ENCODE measurements at places on chromosomes 6 and 20.

GRCh38 chr6:139030228-139030963 lies 1.9 kb downstream of the ABRACL start:
- no peak for DNase-seq

- no peak for DNase-seq
Measured at GRCh38 chr20:48694381-48694865, 133.4 kb downstream of the PREX1 start.

DNA sequence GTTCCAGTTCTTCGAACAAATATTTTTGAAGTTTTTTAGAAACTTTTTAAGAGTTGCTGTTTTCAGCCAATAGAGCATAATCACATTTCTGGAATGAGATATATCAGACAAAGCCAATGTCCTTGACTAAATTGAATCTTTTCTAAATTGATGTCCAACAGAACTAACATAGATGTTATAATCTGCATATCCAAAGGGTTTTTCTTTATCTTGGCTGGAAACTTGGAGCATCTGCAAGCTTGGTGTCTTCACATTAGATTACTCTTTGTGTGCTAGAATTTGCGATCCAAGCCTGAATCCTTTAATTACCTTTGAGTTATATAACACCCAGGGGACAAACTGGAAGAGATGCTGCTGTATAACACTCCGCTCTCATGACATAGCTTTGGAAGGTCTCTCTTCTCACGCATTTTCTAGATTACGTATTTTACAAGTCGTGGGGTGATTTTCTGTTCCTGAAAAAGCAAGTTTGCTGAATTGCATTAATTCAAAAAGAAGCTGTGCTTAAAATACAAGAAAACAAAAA lies 64.4 kb upstream of the FUCA2 start:
- DNase-seq, result no peak

DNA sequence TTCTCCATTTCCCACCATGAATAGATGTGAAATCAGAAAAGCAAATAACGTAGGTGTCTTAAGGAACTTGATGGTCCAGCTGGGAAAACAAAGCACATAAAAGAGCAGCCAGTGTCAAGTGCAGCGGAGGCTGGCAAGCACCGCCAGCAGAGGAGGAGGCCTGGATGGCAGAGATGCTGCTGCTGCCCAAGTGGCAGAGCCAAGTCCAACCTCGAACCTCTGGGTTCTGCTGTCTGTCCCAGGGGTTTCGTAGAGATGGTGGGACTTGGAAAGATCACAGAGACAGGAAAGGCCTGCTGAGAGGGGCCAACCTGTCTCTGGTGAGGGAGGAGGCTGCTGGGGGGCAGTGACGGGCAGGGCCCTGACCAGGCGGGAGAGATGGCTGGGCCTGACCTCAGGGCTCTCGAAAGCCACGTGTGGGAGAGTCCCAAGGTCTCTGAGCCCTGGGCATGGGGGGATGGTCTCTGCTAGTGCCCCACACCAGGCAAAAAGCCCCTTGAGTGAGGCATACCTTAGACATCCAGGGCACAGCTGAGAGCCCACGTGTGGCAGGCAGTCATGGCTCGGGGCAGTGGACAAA lies 77.3 kb downstream of the TCP11 start:
- DNase-seq, result no peak

DNA sequence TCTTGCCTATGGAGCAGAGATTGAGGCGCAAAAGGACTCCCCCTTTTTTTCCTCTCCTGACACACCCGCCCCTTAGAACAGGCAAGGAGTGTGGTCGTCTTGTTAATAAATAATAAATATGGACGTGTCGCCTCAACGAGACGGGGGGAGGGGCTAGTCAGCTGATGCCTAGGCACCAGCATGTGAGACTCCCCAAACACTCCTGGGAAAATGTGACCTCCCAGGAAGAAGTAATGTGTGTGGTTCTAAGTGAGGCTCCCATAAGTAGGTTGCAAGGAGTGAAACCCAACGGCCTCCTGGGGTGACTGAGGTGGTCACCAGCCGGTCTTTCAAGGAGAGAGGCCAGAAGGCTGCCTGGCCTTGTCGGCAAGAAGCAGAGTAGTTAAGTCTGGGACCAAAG lies 1.1 kb upstream of the FAXC start:
- no peak for DNase-seq

- DNase-seq, result no peak
Measured at GRCh38 chr20:57958050-57958420, 248.2 kb upstream of the PMEPA1 start.

- no peak for DNase-seq
Measured at GRCh38 chr6:30998785-30999184, 11.5 kb upstream of the MUC22 start.

DNA sequence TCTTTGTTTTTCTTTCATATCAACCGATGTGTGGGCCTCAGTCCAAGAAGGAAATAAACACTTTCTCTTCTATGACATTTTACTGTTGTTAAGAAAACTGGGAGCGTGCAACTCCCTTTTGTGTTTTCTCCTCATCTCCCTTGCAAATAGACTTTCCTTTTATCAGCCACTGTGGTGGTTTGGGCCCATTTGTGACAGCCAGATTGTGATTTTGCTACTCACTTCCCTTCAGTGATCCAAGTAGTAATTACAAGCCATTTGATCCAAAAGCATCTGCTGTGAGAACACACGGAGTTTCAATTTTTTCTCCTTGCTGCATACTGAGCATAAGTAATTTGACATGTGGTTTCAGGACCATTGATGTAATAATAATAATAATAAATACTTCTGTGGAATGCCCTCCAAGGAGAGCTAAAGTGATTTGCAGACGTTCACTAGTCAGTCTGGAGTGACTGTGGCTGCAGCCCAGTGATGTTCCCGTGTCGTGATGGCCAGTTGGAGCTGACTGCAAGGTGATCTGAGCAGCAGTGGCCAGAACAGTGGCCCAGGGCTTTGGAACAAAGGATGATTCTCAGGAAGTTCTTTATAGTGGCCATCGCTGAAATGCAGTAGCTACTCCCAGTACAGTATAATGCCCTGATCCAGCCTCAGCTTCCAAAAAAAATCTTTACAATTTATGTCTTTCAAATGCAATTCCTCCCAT lies 91.9 kb upstream of the CLDN20 start:
- DNase-seq, result peak; percentile 65

- DNase-seq, result no peak
Measured at GRCh38 chr6:134199848-134200606, 117.9 kb downstream of the SGK1 start.

DNA sequence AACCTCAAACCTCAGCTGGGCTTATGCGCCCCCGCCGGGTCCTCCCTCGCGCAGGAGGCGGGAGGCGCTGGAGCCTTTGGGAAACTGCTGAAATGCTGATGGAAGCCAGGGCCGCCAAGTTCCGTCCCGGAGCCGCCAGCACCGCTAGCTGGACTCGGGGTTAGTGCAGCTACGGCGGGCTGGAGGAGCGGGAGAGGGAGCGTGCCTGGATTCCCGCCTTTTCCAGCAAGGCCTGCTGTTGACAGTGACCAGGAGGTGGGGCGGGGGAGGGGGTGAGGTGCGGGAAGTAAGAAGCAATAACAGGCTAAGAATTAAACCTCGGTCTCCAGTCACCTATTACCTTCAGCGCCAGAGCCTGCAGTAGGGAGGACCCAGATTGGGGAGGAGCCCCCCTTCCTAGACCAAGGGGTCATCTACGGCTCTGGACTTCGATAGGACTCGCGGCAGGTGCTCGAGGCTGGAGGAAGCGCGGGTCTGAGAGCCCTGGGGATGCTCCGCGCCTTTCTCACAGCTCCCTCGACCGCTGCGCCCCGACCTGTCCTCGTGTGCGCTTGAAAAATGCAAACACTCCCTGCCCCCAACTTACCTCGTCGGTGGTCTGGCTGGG lies 20.5 kb downstream of the COL9A1 start:
- DNase-seq, result peak; percentile 78

DNA sequence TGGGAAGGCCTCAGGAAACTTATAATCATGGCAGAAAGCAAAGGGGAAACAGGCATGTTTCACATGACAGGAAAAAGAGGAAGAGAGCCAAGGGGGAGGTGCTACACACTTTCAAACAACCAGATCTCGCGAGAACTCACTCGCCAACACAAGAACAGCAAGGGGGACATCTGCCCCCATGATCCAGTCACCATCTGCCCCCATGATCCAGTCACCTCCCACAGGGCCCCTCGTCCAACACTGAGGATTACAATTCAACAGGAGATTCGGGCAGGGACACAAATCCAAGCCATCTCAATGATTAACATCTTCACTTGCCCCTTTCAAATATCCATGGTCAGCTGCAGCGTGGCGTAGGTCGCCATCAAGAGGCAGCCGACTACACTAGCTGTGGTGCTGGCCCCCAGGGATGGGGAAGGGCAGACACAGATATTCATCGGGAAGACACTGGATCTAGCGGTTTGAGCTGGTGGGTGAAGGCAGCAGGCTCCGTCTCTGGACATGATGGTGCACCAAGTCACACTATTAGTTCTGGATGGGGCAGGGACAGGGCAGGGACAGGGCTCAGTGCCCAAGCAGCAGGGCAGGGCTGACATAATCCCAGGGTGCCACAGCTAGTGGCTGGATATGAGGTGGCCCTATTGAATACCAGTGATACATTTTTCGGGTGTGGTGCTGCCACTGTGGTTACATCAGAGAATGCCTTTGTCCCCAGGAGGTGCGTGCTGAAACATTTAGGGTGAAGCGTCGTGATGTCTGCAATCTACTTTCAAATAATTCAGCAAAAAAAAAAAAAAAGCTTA lies 31.6 kb downstream of the TUBB2B start:
- no peak for DNase-seq

- no peak for DNase-seq
Measured at GRCh38 chr6:148021165-148021564, 321.5 kb upstream of the SASH1 start.

DNA sequence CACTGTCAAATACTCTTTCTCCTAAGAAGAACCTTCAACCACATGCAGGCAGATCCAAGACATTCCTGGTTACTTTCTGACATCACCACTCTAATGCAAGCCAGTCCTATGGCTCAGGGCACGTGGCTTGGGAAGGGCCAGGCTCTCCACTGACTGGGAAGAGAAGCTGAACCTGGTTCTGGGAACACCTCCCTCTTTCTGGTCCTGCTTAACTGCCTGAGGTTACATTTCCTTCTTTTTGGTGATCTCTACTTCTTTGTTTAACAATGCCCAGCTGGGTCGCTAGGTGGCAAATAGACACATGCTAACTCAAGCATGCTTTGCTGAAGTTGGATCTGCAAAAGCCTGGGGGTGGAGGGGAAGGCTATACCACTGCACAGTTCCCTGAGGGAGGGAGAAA lies 249.8 kb downstream of the GMDS start:
- DNase-seq, result no peak

GRCh38 chr6:30816791-30817739 lies 67.3 kb upstream of the DDR1 start:
- DNase-seq, result no peak

GRCh38 chr6:7697820-7698623 lies 27.9 kb upstream of the BMP6 start:
- no peak for DNase-seq

DNA sequence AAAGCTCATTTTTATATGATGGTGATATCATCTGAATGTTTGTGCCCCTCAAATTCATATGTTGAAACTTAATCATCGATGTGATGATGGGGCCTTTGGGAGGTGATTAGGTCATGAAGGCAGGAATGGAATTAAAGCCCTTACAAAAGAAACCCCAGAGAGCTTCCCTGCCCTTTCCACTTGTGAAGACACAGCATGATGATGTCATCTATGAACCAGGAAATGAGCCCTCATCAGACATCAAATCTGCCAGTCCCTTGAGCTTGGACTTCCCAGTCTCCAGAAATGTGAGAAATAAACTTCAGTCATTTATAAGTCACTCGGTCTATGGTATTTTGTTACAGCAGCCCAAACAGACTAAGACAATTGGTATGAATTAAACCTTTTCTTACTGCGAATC lies 153.1 kb downstream of the MYB start:
- DNase-seq, result no peak

DNA sequence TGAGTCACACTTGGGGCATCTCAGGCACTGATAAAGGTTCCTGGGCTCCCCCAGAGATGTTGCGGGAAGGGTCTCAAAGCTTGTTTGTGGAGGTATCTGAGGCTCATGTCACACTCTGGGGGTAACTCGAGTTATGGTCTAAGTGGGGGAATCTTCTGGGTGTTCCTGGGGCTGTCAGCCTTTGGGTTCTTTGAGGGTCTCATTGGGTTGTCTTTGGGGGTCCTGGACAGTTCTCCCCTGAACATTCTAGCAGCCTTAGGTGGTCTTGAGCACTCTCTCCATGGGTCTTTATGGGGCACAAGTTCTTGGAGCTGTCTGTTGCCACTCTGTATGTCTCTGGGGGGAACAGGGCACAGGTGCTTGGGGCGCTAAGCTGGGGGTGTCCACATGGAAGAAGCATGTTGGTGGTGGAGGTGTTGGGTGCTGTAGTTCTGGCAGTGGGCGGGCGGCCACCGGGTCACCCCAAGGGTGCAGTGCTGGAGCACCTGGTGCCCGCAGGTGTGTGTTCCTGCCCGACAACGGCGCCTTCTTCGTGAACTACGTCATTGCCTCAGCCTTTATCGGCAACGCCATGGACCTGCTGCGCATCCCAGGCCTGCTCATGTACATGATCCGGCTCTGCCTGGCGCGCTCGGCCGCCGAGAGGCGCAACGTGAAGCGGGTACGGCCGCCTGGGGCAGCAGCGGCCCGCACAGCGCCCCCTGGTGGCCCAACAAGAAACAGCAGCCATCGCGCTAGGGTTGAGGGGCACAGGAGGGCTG lies 7.1 kb upstream of the CAPN11 start:
- DNase-seq, result peak; percentile 81

DNA sequence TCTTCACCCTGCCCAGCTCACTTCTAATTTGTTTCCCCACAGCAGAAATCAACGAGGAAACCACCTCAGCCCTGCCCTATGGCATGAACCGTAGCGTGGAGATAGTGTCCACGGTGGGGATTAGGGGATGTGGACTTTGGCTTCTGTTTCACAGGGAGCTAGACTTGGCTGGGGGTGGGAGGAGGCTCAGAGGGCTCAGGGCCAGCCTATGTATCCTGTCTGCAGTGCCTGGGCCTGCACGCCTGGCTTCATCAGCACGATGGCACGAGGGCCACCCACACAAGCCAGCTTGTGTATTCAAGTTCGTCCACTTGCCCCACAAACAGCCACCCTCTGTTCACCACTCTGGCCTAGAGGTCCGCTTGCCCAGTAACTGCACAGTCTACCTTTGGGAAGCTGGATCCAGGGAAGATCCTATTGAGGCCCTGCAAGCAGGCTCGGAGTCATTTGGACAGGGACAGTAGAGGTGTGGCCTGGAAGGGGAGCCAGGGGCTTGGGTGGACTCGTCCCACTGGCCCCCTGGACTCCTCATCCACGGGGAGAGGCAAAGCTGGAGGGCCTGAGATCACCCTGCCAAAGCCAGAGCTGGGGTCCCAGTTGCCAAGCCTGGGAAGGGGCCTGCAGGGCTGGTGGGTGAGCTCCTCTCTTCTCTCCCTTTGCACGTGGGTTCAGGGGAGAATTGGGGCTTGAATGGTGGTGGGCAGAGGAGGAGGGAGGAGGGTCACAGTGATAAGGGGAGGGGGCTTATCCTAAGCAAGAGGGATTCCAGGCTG lies 38.0 kb upstream of the FAM83D start:
- no peak for DNase-seq

GRCh38 chr6:16752206-16752866 lies 8.9 kb downstream of the ATXN1 start:
- DNase-seq, result no peak

Measured in right forelimb (tissue), 1 donor.